Inflammatory macrophage treated with lipopolysaccharide for 4 hours (primary cell): ENCODE measurements at places on chromosomes 16 and 17.

- no peak for DNase-seq
These were observed 25.4 kb upstream of the RHOT1 start for GRCh38 chr17:32116937-32117336.

GRCh38 chr16:31472709-31473203, 804 bp downstream of the TGFB1I1 start:
- peak; percentile 52 for DNase-seq

- no peak for DNase-seq
These were observed 346.6 kb upstream of the EEF2KMT start for GRCh38 chr16:5444189-5444588.

DNA sequence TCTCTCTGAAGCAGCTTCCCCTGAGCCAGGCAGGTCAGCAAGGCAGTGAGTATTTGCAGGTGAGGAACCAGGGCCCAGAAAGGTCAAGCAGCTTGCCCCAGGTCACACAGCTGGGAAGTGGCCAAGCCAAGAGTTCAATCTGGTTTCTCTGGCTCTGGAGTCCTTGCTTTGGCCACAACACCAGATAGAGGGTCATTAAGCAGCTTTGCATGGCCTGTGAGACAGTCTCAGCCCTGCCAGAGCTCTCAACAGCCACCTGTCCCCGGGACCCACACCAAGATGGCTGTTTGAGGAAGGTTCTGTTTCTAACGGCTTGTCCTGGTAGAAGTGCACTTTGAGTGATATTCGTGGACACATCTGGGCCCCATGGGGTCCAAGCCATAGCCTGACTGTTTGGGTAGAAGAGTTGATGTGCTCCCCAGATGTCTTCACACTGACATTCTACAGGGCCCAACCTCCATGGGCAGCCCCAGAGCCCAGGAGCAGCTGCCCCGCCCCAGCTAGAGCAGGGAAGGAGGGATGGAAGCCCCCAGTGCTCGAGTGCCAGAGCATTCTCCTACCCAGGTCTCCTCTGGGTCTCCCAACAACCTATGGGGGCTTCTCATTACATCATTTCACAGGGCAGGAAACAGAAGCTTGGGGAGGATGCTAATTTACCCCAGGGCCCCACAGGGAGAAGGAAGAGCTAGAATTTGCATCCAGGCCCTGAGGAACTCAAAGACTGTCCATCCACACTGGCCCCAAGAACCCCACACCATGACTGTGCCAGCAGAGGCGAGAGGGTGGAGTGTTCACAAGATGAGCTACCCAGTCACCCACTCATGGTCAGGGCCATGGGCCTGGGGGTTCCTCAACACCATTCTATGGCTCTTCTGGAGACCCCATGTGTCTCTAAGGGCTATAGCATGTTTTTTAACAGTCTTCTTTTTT, 107.3 kb upstream of the CDH5 start:
- DNase-seq, result no peak

DNA sequence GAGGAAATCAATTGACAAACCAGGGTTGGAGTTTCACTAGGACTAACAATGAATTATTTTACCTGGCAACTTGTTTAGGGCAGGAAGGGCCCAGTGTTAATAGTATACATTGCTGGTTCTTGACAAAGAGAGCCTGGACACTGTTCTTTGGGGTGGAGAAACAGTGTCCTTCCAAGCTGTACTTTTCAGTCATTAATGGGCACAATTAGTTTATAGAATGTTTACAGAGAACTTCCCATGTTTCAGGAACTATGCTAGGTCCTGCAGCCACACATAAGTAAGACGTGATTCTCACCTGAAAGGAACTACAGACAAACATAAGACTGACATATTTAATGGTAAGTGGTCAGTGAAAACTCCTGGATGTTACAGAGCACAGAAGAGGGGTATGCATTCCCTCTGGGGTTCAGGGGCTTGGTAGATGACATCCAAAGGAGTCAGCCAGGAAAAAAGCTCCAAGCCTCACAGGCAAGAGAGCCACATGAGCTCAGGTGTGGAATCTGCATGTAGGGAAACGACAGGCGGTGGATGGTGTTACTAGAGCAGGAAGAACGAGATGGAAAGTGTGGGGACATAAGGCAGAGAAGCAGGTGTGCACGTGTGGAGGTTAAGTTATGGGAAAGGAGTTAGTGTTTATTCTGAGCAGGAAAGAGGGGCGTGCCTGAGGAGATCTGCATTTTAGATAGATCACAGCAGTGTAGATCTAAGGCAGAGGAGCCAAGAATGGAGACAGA, 3.8 kb upstream of the DYNLL2 start:
- DNase-seq, result no peak

DNA sequence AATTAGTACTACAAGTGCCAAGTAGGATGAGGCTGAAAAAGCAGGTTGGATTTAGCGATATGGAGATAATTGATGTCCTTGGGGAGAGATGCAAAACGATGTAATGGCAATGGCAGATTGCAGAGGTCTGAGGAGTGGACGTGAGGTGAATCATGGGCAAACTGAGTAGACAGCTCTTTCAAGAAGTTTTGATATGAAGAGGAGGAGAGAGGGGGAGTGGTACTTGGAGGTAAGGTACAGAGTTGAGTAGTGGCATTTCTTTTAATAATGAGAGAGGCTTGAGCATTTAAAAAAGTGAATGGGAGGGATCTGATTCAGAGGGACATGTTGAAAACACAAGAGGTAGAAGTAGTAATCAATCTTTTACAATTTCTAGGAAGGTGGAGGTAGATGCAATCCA, 17.7 kb upstream of the VPS4A start:
- DNase-seq, result no peak

- no peak for DNase-seq
These were observed 275.3 kb downstream of the SOX9 start for GRCh38 chr17:72396121-72396520.

DNA sequence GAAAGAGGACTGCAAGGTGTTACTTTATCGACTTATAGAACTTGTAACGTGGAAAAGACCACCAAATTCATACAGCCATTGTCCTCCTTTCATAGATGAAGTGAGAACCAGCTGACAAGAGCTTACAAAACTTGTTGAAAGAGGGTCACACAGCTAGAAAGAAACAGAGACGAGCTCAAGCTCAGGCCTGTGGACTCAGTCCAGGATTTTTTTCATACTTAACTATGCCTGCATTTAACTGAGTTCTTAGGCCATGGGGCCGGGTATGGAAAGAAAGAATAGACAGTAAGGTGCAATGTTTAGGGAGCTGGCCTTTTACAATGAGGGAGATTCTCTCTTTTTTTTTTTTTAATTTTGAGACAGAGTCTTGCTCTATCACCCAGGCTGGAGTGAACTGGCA, 106.1 kb downstream of the ADAMTS18 start:
- DNase-seq, result no peak

DNA sequence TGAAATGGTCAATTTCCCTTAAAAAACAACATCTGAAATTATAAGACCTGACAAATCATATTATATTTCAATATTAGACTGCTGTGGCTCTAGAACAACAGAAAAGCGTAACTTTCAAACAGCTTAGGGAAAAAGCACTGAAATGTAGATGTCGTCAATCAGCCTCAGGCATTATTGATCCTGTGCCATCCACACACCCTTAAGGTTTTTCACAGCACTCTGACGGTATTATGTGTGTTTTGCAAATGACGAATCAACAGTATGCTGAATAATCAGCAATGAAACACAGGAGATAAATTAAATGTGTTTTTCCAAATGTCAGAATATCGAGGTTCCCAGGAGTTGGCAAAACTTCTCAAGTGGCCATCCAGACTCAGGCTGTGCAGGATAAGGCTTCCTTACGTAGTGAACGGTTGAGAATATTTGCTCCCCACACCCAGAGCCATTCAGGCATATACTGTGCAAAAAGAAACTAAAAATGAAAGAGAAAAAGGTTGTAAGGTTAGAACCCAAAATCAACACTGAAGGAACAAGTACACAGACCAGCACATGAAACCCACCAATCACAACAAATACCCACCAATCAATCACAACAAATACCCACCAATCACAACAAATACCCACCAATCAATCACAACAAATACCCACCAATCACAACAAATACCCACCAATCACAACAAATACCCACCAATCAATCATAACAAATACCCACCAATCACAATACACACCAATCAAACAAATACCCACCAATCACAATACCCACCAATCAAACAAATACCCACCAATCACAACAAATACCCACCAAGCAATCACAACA, 7.7 kb upstream of the MBTPS1 start:
- DNase-seq, result no peak

DNA sequence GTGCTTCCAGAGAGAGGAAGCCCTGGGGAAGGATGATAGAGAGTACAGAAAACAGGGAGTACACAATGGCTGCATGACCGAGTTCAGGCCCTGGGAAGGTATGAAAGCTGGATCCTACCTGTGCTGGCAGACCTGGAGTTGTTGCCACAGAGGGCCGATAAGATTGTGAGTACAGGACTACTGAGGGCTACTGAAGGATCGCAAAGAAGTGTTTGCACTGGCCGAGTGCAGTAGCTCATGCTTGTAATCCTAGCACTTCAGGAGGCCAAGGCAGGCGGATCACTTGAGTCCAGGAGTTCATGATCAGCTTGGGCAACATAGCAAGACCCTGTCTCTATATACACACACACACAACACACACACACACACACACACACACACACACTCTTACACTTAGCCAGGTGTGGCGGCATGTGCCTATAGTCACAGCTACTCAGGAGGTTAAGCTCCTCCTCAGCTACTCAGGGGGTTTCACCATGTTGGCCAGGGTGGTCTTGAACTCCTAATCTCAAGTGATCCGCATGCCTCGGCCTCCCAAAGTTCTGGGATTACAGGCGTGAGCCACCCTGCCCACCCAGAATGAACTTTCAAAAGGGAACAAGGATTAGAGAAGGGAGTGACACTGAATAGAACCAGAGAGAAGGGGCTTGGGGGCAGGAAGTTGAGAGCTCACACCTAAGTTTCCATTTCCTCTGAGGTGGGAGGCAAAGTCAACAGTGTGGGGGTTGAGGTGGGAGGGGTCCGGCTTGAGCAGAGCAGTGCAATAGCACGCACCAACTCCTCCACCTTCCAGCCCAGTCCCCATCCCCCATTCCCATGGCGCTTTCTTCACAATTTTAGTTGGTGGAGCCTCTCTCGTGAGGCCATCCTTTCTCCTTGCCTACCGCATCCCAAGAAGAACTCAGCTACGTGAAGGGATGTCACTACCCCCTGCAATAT, 7.5 kb downstream of the SCIMP start:
- no peak for DNase-seq

- DNase-seq, result no peak
These were observed 306.7 kb downstream of the CNTNAP4 start for GRCh38 chr16:76583945-76584344.

DNA sequence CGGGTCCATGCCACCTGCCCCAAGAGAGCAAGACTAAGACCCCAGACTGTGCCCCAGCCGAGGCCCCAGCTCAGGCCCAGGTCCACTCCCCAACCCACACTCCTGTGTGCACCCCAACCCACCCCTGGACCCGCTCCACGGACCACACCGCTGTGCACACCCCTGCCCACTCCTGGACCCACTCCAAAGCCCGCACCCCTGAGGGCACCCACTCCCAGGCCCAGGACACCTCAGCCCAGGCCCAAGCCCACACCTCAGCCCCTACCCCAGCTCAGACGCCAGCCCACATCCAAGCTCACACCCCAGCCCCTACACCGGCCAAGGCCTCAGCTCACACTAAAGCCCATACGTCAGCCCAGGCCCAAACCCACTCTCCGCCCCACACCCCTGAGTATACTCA, 1.1 kb downstream of the SPEM3 start:
- no peak for DNase-seq

DNA sequence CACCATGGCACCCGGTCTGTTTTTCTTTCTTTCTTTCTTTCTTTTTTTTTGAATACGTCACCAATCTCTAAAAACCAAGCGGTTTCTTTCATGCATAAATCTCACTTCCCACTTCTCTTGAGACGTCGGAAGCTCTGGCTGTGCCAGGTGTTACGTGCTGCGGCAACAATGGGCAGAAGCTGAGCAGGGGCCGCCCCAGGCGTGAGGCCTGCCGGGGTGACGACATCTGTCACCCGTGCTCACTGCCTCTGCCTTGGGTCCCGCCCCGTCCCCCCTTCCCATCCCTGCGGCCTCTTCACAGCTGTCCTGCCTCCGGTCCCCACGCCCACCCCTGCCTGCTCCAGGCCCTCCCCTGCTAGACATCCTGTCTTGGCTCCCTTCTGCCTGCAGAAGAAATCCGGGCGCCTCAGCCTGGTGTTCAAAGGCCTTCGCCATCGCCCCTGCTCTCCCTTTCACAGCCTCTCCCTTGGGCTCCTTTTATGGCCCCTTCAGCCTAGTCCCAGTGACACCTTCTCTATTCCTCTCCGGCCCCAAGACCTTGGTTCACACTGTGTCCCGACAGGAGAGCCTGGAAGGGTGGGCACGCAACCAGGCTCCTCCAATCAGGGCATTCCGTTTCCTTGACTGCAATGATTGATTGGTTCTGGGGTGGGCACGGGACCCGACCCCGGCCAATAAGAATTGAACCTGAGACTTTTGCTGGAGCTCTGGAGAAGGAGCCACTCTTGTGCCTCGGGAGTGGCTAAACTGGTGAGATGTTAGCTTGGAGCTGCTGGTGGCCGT, 4.8 kb downstream of the P2RX1 start:
- DNase-seq, result peak; percentile 52

GRCh38 chr16:89136931-89137330, 34.6 kb upstream of the CDH15 start:
- DNase-seq, result no peak

DNA sequence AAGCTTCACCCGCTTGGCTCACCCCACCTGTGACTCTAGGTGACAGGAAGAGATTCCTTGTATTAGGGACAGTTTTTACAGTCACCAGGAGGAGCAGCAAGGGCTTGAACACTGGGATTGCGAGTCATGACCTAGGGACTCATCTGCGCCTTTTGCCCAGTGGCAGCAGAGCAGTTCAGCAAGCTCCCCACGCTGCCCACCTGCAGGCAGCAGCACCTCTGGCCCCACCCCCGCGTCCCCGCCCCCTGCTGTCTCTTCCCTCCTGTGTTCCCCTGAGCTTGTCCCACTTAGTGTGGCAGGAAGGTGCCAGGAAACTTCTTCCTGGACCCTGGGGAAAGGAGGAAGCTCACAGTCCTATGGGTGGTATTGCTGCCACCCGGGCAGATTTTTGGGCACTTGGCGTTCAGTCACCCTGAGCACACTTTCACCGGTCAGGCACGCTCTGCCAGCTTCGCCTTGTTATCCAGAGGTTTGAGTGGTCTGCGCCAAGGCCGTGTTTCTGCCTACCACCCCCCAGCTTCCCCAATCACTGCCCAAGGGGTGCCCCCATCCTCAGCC, 8.7 kb downstream of the MMP15 start:
- DNase-seq, result no peak

- DNase-seq, result peak; percentile 84
These were observed 7.6 kb upstream of the NXPH3 start for GRCh38 chr17:49567871-49568694.

GRCh38 chr17:16473044-16474011, 18.7 kb downstream of the LRRC75A start:
- DNase-seq, result no peak
